Endothelial cell (in vitro differentiated cells): ENCODE measurements at places on chromosomes 6 and 20. TPM values are rescaled to one million over a fixed set of nuclear protein-coding genes. Genes with fewer than 3 reads are reported as not detected.

DNA sequence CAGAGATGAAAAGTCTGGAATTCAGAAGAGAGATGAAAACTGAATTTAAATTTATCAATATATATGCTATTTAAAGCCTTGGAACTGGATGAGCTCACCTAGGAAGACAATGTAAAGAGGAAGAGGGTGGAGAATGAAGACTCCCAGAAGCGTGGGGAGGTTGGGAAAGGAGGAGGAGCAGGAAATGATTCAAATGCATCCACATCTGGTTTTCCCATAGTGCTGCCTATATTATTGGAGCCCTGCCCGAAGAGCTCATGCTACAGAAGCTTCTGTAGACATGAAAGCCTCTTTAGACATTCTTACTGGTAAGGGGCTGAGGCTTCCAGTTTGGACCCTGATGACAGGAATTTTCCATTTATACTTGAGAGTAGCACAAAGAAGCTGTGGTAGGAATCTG lies 19.2 kb downstream of the PDE7B start:
- no peak for DNase-seq

DNA sequence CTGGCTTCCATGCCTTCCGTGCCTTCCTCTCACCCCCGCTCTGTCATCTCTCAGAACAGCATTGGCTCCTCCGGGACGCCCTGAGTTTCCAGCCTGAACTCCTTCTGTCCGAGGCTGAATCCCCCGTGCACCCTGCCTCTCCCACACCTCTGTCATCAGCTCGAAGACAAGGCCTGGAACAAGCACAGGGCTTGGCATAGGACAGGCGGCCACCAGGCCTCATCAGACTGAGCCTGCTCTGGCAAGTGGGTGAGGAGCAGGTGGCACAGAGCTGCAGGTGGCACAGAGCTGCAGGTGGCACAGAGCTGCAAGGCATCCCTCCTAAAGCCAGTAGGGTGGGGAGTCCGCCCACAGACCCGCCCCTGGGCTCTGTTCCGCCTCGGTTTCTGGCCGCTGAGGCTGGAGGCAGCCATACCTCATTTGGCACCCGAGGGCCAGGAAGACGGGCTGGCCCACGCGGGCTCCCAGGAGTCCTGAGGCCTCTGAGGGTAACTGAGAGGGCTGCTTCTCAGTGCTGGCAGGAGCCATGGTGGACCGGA lies 60.2 kb downstream of the EZR start:
- DNase-seq: no peak

- no peak for DNase-seq
Measured at GRCh38 chr6:46510651-46511050, 19.4 kb upstream of the RCAN2 start.

DNA sequence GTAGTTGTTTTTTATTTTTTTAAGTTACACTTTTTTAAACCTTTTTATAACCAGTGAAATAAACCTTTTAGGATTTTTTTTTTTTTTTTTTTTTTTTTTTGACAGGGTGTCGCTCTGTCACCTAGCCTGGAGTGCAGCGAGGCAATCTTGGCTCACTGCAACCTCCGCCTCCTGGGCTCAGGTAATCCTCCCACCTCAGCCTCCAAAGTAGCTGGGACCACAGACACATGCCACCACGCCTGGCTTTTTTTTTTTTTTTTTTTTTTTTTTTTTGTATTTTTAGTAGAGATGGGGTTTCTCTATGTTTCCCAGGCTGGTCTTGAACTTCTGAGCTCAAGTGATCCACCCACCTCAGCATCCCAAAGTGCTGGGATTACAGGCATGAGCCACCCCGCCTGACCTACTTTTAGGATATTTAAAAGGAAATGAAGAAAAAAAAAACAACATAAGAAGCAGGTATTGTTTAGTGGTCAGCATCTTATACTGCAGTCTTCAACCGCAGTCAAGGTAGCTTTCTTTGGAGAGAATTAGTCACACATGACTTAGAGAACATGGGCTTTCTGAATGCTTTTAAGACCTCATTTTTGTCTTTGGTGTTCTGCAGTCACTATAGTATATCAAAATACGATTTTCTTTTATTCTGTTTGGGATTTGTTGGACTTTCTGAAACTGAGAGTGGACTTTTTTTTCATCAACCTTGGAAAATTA lies 1.6 kb downstream of the POLR1H start:
- no peak for DNase-seq

DNA sequence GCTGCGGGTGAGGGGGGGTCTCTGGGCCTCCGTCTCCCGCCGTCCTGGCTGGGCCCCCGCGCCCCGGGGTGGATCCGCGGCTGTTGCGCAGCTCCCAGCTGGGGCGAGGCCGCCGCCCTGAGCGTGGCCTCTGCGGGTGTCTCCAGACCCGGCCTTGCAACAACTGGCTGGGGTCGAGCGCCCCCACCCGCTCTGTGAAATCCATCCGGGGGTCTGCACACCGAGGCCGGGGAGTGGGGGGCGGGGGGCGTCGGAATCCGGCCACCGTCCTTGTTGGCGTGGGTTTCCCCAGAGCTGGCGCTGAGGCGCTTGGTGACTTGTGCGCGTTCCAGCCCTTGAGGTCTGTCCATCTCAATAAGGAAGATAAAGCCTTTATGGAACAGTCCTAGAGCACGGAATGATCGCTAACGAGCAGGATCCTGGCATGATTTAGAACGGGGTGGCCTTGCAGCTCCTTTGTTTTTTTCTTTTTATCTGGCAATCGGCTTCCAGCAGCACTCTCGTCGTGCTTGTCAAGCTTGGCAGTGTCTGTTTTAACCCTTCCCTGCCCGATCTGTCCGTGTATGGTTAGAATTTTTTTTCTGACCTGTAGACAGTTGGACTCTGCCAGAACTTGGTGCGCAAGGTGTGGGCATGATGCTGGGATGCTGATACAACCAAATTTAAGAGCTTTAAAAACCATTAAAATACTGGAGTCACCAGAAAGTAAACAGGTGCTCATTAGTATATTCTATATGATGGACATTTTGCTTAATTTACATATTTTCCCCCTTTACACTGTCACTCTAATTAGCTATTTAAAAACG lies 675 bp downstream of the DSTN start:
- DNase-seq: peak; percentile 56

DNA sequence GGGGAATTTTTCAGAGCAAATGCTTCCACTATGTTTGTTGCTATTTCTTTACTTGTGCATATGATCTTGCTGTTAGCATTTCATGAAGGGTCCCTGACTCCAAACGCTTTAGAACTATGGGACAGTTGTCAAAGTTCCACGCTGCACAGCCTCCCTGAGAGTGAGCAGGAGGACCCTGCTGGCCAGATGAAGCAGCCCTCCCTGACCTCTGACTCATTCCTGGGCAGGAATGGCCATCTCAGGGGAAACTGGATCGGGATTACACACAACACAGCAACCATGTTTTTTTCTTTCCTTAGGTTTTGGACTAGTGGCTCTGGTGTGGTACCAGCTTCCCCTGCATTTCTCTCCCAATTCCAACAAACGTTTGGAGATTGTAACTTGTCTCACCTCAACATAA lies 710.9 kb upstream of the AGPAT4 start:
- no peak for DNase-seq

DNA sequence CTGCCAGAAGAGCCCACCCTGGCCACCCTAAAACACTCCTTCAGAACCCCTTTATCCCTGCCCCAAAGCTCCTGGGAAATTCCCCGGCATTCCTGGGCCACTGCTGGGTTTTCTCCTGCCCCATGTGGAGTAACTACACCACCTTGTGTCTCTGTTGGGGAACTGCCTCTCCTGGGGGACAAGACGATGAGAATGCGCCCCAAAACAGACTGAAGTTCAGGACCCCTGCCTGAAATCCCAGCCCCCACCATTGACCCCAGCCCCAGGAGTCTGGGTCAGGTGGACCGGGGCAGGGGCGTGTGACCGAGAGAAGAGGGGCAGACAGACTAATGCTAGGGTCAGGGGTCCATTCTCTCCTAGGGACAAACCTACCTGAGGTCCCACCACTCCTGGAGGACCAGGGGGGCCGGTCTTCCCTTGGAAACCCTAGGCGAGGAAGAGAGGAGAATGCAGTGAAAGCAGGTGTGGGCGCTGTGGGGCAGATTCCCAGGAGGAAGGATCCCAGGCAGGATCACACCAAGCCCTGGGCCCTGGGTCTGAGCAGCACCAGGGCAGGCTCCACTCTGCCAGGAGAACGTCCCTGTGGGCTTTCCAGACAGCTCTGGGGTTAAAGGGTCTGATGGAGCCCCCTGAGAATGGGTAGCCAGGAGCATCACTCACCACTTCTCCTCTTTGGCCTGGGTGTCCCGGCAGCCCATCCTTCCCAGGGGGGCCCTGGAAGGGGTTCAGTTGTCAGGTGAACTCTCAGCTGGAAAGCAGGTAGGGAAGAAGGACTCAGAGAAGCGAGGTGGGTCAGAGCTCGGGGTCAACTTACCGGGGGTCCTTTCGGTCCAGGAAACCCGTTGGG lies 19.4 kb downstream of the COL11A2 start:
- peak; percentile 41 for DNase-seq

GRCh38 chr6:111769365-111770152 lies 103.7 kb downstream of the FYN start:
- no peak for DNase-seq

DNA sequence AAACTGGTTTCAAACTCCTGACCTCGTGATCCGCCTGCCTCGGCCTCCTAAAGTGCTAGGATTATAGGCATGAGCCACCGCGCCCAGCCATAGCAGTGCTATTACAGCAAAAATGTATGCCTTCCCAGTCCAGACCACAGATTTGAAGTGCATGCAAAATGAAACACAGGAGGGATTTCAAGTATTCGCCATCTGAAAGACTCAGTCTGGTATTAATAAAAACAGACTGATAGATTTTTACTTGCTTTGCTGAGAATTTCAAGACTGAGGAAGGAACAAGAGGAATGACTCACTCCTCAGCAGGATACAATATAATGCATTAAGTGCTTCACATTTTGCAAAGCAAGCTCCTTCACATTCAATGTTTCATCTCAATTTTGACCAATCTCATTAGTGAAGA lies 134.9 kb downstream of the TMEM200A start:
- DNase-seq: no peak

DNA sequence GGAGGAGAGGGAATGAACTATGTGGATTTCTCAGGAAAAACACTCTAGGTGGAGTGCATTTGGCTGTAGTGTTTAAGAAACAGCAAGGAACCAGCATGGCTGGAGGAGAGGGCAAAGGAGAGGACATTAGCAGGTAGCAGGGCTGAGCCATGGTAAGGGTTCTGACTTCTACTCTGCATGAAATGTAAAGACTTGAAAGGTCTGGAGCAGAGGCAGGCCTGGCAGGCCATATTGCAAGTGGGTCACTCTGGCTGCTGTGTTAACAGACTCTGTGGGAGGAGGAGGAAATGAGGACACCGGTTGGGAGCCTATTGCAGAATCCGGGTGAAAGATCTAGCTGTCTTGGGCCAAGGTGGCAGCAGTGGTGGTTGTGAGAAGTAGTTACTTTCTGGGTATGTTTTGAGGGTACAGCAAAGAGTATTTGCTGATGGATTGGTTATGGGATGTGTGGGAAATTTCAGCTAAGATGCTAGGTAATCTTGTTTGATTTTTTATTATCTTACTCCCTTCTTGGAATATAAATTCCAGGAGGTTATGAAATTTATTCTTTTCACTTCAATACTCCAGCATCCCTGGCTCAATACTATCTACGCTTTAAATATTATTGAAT lies 115.9 kb upstream of the BCLAF1 start:
- DNase-seq: no peak

- DNase-seq: no peak
Measured at GRCh38 chr6:121559611-121560269, 124.3 kb downstream of the GJA1 start.

DNA sequence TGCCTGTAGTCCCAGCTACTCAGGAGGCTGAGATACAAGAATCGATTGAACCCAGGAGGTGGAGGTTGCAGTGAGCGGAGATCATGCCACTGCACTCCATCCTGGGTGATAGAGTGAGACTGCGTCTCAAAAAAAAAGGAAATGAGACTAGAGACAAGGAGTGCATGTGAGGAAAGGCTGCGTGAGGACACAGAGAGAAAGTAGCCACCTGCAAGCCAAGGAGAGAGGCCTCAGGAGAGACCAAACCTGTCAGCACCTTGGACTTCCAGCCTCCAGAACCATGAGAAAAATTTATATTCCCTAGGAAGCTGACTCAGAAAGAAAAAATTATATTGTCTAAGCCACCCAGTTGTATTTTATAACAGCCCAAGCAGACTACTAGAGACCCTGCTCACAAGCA lies 7.4 kb upstream of the BEND3 start:
- no peak for DNase-seq

DNA sequence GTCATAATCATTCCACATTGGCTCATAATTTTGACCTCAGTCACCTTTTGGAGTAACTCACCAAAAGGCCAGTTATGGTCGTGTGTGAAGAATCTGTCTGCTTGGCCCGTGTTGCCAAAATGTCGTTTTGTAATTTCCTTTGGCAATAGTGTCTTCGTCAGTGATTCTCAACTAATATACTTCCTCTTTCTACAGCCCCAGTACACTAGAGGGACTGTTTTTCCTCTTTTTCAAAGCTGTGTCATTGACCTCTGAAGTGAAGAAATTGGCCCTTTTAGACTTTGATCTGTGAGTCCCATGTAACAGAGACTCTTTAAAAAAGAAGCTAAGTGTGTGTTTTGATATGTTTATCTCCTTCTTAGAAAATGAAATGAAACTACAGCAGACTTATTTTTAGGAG lies 5.2 kb downstream of the FOXO3 start:
- DNase-seq: no peak

DNA sequence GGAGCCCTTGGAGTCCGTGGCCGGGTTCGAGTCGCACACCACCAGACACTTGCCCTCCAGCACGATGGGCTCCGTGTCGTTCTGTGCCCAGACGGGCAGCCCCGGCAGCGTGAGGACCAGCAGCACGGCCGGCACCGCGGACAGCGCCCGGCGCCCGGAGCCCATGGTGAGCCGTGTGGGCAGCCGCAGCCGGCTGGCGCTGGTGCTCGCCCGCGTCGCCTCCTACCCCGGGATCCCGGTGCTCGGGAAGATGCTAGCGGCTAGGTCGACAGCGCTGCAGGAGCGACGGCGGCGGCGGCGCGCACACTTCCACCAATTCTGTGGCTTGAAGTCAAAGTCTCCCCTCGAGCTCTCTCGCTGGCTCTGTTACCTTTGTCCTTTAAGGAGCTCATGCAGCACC lies 1.3 kb downstream of the CBLN4 start:
- no peak for DNase-seq

GRCh38 chr6:32529697-32530430 lies at the start of gene HLA-DRB5:
TSS of gene HLA-DRB5 (minus strand) at chr6:32530287. CDS start at chr6:32530224, 63 bp downstream.
- DNase-seq: no peak

The ANKRD66 gene
- total RNA-seq: not detected

The MYBL2 gene
- total RNA-seq: 20.8 TPM

The BTN3A1 gene
- total RNA-seq: 7.1 TPM

The TFAP2C gene
- 0.82 TPM for total RNA-seq

The ELOVL4 gene
- 3.3 TPM for total RNA-seq

The SLC17A9 gene
- total RNA-seq: 7.0 TPM
